ENCODE measurements at places on chromosomes 2 and 18. TPM values are rescaled to one million over a fixed set of nuclear protein-coding genes. Genes with fewer than 3 reads are reported as not detected.

GRCh38 chr2:147025646-147026585, 818.9 kb upstream of the ACVR2A start:
- H3K36me3 ChIP-seq: peaks cover 2% of the 10 kb centered on the region
- H3K27ac ChIP-seq: no peak overlapping the region
- H3K27me3 ChIP-seq: peaks cover 34% of the 10 kb centered on the region
- DNase-seq: no peak

DNA sequence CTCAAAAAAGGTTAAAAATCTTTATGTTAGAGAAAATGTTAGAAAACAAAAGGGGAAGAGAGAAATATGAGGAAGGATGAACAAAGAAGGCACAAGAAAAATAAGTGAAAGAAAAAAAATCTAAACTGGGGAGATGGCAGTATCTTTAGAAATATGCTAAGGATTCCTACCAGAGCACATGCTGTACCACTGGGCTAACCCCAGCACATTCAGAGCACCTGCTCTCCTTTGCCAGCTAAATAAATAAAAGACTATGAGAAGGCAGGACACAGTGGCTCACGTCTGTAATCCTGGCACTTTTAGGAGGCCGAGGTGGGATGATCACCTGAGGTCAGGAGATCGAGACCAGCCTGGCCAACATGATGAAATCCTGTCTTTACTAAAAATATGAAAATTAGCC, 92.2 kb upstream of the CDKL4 start:
- peaks cover 7% of the 10 kb centered on the region for H3K36me3 ChIP-seq
- no peak overlapping the region for H3K27ac ChIP-seq
- no peaks in the 10 kb centered on the region for H3K4me1 ChIP-seq

DNA sequence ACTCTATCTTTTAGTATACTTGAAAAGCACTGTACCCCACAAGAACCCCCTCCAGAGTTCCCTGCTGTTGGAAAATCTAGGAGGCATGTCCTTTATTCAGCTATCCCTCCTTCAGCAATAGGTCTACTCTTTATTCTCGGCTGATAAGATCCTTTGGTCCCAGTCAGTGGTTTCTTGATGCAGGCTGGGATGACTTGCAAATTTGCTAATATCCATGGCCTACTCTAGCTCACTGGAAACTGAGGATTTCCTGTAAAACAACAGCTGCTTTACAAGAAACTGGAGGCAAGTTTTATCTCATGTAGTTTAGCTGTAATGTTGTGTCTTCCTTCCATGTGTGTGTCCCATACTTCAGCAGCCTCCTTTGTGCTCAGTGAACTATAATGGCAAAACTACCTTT, 183.9 kb upstream of the SCN7A start:
- H3K4me1 ChIP-seq: no peaks in the 10 kb centered on the region
- H3K4me3 ChIP-seq: no peak overlapping the region
- no peaks in the 10 kb centered on the region for H3K27me3 ChIP-seq
- no peaks in the 10 kb centered on the region for H3K36me3 ChIP-seq
- no peak overlapping the region for H3K27ac ChIP-seq
- DNase-seq: no peak

Gene IL18R1
- 18.4 TPM for total RNA-seq

- H3K36me3 ChIP-seq: no peaks in the 10 kb centered on the region
- no peak overlapping the region for H3K4me3 ChIP-seq
- H3K27ac ChIP-seq: no peak overlapping the region
- H3K4me1 ChIP-seq: no peaks in the 10 kb centered on the region
- DNase-seq: no peak
- H3K27me3 ChIP-seq: peaks cover 7% of the 10 kb centered on the region
These were observed 288.8 kb upstream of the SLC14A2 start for GRCh38 chr18:45326505-45326904.

DNA sequence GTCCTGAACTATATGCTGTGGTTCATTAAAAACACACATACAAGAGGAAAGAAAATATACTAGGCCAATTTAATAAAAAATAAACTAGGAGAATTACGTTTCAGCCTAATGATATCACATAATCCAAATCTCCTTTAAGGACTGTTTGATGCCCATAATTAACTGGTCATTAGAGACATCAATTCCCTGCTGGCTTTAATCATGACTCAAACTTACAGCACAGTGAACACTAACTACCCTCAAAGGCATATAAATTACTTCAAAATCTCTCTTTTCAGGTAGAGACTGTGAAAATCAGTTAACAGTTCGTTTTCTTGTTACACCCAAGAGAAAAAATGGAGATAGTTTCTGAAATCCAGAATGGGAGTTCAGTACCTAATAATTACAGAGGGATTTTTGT, 567.4 kb downstream of the CBLN2 start:
- H3K4me1 ChIP-seq: no peaks in the 10 kb centered on the region
- no peak overlapping the region for H3K4me3 ChIP-seq
- H3K27me3 ChIP-seq: no peaks in the 10 kb centered on the region
- no peak overlapping the region for H3K27ac ChIP-seq
- DNase-seq: no peak
- H3K36me3 ChIP-seq: no peaks in the 10 kb centered on the region

Gene TTC39C
- total RNA-seq: 39.9 TPM

DNA sequence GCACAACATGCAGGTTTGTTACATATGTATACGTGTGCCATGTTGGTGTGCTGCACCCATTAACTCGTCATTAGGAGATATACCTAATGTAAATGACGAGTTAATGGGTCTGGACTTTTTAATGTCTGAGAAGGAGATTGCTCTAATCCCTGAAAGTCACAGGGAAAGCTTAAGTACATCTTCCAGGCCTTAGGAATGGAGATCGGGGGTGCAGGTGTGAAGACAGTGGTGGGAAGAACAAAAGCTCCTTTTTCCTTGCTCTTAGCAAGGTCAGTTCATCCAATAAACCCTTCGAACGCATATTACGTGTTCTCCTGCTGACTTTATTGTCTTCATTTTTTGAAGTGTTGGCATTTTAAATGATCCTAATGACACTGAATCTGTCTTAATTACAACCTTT, 50.8 kb upstream of the LAMA1 start:
- no peaks in the 10 kb centered on the region for H3K36me3 ChIP-seq
- DNase-seq: no peak
- H3K4me1 ChIP-seq: no peaks in the 10 kb centered on the region
- H3K27ac ChIP-seq: no peak overlapping the region
- no peak overlapping the region for H3K4me3 ChIP-seq

DNA sequence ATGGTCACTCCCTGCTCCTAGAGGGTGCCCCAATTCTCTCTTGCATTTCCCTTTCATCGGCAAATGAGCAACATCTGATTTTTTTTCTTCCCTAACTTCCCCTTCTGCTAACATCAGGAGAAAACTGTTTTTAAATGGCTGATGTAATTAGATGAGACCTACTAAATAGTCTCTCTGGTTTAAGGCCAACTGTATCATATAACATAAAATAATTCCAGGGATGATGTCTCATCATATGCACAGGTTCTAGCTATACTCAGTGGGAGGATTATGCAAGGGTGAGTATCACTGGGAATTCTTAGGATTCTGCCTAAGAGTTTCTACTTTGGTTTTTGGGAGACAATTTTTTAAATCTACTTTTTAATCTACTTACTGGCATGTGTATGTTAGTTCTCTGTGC, 193.4 kb downstream of the PARD3B start:
- H3K27ac ChIP-seq: no peak overlapping the region
- DNase-seq: no peak
- no peaks in the 10 kb centered on the region for H3K36me3 ChIP-seq
- peaks cover 3% of the 10 kb centered on the region for H3K27me3 ChIP-seq
- no peak overlapping the region for H3K4me3 ChIP-seq

Gene SOWAHC
- total RNA-seq: 0.38 TPM

- no peak overlapping the region for H3K27ac ChIP-seq
- H3K36me3 ChIP-seq: no peaks in the 10 kb centered on the region
- H3K4me1 ChIP-seq: no peaks in the 10 kb centered on the region
- no peak for DNase-seq
- no peak overlapping the region for H3K4me3 ChIP-seq
These were observed 140.1 kb downstream of the MAIP1 start for GRCh38 chr2:200095436-200095835.

DNA sequence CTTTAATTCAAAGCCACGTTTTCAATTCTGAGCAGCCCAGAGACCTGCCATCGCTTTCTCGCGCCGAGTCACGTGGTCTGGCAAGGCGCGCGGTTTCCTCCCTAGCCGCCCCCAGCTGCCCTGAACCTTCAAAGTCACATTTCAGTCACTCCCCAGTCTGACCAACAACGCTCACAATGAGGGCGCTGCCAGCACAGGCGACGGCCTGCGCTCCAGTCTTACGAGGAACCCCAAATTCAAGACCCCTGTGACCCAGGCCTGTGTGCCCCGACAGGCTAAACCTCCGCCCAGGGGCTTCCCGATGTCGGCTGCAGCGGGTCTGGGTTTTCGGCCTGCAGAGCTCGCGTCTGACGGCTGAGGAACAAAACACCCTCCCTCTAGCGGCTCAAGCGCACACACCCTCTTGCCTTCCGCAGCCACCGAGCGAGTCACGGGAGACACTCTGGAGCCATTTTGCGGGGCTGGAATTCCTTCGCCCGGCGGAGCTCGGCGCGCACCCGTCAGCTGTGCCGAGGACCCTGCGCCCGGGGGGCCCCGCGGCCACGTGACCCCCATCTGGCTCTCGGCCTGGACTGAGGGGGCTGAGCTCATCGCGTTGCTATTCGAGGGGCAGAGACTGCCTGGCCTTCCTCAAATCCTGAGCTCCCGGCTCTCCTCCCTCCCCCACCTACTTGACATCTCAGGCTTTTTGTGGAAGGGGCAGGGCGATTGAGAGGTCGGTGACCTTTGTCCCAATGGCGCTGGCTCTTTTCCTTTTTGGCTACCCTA, 69.9 kb upstream of the ITGB6 start:
- peak overlapping the region; percentile 65 for H3K4me3 ChIP-seq
- peaks cover 39% of the 10 kb centered on the region for H3K4me1 ChIP-seq
- no peaks in the 10 kb centered on the region for H3K27me3 ChIP-seq
- peak overlapping the region; percentile 53 for H3K27ac ChIP-seq
- peak; percentile 64 for DNase-seq

DNA sequence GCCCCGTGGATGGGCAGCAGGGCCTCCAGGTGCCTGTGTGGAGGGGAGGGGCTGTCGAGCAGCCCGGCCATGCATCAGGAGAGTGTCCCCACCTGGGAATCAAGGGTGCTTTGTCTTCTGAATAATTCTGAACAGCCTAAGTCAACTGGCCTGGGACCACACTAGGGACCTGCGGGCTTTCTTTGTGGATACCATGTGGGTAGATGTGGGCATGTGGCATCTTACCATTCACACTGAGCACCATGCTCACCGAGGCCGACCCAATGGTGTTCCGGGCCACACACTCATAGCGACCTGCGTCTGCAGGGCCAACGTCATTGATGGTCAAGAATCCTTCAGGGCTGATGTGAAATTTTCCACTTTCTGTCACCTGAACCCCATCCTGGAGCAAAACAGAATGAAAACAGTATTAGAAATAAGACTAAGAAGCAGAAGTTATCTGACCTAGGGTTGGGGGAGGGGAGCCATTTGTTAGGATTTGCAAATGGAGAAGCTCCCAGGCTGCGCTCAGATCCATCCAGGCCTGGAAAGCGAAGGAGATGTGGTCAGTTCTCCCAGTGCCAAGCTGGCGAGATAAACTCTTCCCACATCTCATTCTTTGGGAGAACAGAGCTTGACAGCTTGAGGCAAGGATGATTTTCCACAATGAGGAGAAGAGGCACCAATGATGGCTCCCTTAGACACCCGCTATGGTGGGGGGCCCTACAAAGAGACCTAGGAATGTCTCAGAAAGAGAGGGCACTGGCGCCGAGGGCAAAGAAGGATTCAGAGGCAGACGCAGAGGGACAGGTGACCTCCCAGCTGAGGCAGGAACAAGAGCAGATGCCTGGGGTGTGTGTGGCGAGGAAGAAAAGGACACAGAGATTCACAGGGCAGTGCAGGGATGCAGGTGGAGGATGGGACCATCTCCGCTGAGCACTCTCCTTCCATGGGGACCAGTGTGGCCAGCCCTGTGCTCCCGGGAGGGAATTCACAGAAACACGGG, 83.4 kb downstream of the PXDN start:
- H3K4me3 ChIP-seq: no peak overlapping the region
- no peaks in the 10 kb centered on the region for H3K36me3 ChIP-seq
- no peak for DNase-seq
- H3K27ac ChIP-seq: no peak overlapping the region
- H3K27me3 ChIP-seq: peaks cover 20% of the 10 kb centered on the region
- H3K4me1 ChIP-seq: no peaks in the 10 kb centered on the region

- H3K36me3 ChIP-seq: no peaks in the 10 kb centered on the region
- no peak overlapping the region for H3K27ac ChIP-seq
- H3K4me1 ChIP-seq: peaks cover 6% of the 10 kb centered on the region
- H3K4me3 ChIP-seq: no peak overlapping the region
These were observed 79.3 kb downstream of the CLHC1 start for GRCh38 chr2:55152475-55153412.

Gene ACVR1C
- total RNA-seq: 3.6 TPM

DNA sequence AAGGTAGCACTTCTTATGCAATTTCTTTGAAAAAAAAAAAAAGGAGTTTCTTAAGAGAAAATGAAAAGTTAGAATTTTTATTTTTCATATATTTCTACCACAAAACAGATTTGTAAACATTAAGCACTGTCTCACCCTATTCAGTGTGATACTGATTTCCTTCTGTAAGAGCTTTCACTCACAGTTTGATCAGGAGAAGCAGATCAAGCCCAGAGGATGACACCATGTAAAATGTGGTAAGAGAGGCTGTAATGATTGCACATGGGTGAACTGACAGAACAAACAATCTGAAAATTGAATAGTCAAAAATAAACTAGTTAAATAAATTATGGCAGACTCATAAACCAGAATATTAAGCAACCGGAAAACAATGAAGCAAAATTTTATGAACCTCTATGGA, 54.5 kb downstream of the MEMO1 start:
- H3K36me3 ChIP-seq: peaks cover 17% of the 10 kb centered on the region
- no peak overlapping the region for H3K4me3 ChIP-seq
- peaks cover 56% of the 10 kb centered on the region for H3K4me1 ChIP-seq
- H3K27me3 ChIP-seq: no peaks in the 10 kb centered on the region

DNA sequence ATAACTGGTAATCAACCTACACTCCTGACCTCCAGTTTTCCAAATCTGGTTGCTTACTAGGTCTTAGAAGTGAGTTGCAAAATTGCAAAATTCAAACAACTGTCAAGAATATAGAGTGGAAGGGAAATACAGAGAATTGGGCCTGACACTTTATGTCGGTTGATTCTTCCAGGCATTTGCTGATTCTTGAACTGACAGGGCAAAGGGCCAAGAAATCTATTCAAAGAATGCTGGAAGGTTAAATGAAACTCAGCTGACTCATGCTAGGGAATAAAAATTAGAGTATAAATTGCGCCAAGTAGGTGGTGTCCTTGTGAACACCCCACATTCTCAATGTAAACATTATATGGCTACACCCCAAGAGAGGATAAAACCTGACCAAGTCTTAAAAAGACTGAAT, 21.5 kb upstream of the ZSCAN30 start:
- H3K36me3 ChIP-seq: peaks cover 33% of the 10 kb centered on the region
- H3K4me3 ChIP-seq: no peak overlapping the region

Gene TEX44
- not detected for total RNA-seq

GRCh38 chr18:3585656-3586509, 135.9 kb downstream of the TGIF1 start:
- H3K4me1 ChIP-seq: peaks cover 36% of the 10 kb centered on the region
- H3K36me3 ChIP-seq: no peaks in the 10 kb centered on the region
- no peak overlapping the region for H3K4me3 ChIP-seq
- peak overlapping the region; percentile 1 for H3K27ac ChIP-seq
- peak; percentile 88 for DNase-seq
